ENCODE measurements at places on chromosomes 6 and 20.

DNA sequence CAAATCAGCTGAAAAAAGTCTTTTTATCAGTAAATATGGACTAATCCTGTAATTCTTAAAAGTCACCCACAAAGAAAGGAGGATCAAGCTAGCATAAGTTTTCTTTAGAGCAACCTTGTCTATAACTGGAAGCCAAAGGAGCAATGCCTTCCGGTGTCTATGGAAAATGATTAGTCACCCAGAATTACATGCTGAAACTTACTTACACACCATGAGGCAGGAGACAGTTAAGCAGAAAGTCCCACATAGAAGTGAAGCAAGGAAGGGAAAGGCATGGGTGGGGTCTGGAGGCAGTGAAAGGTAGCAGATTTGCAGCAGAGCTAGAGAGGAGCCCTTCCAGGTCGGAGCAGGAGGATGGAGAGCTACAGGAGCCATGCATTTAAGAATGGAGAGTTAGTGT lies 153.7 kb upstream of the RIPOR2 start:
- DNase-seq: no peak

- DNase-seq: no peak
These were observed 311.6 kb downstream of the CDC5L start for GRCh38 chr6:44699082-44699481.

DNA sequence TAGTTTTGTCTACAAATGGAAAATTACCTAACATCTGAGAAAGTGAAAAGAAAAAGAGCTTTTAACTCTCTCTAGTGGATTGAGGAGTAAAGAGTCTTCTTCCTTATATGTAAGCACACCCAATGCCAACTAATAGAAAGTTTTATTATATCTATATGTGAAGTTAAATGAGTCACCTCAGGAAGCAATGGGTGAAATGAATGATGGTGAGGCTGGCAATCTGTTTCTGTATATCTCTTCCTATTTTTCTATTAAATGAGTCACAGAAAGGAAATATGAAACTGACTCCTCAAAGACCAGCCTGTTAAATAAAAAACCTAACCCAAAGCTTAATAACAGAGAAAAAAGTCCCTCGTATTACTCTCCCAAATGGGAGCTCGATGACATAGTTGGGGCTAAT lies 71.3 kb downstream of the OTOR start:
- no peak for DNase-seq

DNA sequence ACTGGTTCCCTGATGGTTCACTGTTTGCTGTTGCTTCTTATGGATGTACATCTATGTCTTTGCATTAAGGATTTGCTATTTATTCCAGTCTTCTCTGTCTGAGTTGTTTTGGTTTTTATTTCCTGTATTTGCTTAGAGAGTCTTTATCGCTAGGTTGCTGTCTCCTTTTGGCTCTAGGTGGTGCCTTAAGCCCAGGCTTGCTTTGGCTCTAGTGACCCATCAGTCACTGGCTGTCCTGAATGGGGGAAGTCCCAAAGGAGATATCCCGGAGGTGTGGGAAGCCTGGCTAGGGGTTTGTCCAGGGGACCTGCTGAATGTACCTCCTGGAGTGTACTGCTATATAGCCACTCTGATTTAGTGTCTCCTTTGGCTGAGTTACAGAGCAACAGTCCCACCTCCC lies 53.4 kb downstream of the MCHR2 start:
- no peak for DNase-seq

DNA sequence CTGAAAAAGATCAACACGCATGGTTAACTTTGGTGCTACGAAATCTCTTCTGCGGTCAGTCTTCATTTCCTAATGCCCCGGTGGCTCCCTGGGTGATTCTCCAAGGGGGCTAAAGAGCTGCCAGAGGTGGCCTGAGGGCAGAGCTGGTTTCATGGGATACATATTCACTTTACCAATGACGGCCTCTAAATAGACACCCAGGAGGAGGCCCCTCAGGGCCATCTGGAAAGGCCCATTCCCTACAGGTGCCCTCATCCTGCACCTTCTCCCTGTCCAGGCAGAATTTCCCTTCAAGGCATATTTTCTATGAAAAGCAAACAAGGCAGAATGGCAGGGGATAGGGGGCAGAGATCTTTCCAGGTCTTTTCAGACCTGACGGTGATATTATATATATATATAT lies 12.5 kb downstream of the BNIP5 start:
- no peak for DNase-seq

- no peak for DNase-seq
These were observed 144.5 kb downstream of the CEBPB start for GRCh38 chr20:50335105-50335504.
